ENCODE measurements at places on chromosomes 11 and 22.

- peak; percentile 42 for DNase-seq
Measured at GRCh38 chr11:18705651-18706281, 7.2 kb downstream of the TMEM86A start.

DNA sequence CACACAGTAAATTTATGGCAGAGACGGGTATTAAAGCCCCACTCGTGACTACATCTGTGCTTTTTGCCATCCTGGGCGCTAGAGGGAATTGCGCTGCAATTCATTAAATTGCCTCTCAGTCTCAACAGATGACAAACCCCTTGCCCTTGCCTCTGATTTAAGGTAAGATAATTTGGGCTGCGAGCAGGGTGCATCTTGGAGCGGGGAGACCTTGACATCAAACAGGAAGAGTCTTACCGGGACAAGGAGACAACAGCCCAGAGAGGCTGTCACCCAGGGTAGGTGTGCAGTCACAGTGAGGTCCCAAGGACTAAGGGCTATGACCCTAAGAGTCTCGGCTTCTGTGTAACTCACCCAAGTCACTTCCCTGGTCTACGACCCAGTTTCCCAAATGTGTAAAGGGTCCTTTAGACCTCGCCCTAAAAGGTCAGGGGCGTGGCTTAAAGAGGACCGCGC is 449 bp upstream of the TOM1 start:
- DNase-seq, result no peak

DNA sequence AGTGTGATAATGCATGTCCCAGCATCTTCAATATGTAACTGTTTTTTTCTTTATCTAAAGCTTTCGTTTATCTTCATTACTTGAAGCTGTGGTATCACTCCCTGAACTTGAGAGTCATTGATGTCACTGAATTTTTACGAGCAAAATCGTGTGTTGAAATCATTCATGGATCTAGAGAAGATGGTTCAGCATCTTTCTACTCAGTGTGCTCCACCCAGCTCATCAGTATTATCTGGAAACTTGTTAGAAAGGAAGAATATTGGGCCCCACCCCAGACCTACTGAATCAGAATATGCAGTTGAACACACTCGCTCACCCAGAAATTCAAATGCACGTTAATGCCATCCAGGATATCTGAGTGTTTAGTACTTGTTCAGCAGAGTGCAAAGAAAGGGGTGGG is 8.3 kb downstream of the CDON start:
- DNase-seq, result no peak

DNA sequence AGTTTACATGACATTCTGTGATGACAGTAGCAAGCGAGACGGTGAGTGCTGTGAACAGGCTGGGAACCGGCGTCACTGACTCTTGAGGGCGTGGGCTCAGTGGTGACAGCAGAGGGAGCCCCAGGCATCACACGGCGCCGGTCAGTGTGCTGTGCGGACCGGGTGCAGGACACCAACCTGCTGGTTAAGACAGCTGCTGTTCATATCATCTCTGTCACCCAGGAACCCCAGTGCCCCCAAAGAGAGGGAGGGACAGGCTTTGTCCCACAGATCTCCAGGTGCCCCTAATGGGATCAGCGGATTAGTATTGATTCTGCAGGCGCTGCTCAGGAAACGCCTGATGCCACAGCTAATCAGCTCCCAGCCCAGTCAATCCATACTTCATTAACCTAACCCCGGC is 18.4 kb downstream of the B3GAT1 start:
- no peak for DNase-seq

DNA sequence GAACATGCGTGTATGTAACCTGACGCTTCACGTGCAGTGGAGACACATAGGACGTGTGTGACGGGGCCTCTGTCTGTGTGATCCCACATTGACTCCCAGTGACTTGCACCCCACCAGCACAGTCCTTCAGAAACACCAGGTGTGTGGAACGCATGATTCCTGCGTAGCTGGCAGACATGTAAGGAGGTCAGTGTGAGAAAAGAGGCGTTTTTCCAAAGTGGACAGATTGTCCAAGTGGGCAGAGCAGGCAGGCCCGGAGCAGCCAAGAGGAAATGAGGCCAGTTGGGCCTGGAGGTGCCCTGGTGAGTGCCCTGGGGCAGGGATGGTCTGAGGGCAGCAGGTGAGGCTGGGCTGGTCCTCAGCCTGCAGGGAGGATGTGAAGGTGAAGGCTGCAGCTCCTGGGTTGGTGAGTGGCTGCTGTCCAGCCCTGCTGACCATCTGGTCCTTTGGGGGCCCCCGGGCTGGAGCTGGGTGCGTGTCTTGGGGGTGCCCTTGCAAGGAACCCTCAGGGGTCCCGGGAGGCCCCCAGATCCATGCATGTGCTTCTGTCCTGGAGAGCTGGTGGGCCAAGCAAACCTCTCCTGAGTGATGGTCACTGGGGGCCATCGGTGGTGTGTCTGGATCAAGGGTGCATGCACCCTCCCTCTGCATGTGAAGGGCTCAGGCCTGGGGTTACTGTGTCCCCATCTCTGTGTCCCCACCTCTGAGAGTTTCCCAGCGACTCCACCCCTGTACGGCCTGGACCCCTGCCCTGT is 26.6 kb downstream of the SHANK3 start:
- no peak for DNase-seq

GRCh38 chr22:21078916-21079315 is 33.2 kb downstream of the LRRC74B start:
- no peak for DNase-seq

- no peak for DNase-seq
Measured at GRCh38 chr11:111574373-111575225, 27.6 kb upstream of the SIK2 start.

DNA sequence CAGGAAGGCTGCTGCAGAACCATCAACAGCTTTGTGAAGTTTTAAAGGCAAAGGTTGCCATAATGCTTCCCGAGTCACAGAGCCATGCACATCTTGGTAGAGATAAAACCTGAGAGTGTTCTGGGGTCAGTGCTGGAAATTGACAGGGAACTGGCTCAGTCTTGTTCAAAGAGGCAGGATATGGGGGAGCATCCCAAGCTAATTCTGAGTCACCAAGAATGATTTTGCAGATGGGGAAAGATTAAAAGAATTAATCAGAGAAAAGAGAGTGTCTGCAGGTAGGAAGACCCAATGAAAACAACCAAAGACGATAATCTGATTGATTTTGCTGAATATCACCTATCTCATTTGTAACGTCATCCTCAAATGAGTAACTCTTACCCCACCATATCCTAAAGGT is 99.9 kb upstream of the CD44 start:
- DNase-seq, result no peak

GRCh38 chr11:44760477-44760872 is 33.7 kb downstream of the TSPAN18 start:
- no peak for DNase-seq
